ENCODE measurements at places on chromosomes 7 and 10. TPM values are rescaled to one million over a fixed set of nuclear protein-coding genes. Genes with fewer than 3 reads are reported as not detected.
A peak's percentile ranks its signal among the peaks of the same experiment; 100 is the strongest.

GRCh38 chr10:60374836-60375235 is 14.8 kb downstream of the ANK3 start:
- DNase-seq, result no peak

NEUROG3 gene
- not detected for total RNA-seq

DNA sequence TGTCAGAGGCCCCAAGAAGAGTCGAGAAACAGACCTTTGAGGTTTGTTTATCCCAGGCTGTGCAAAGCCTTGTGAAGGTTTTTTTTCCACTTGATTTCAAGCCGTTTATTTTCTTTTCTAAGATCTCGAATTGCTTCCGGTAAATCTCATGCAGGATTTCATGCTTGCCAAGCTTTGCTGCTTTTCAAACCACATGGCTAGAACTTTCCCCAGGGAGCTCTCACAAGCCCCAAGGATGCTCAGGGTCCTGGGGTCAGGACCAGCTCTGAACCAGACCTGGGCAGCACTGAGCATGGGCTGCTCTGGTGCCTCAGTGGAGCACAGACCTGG is 48.0 kb upstream of the AQP1 start:
- no peak for DNase-seq

DNA sequence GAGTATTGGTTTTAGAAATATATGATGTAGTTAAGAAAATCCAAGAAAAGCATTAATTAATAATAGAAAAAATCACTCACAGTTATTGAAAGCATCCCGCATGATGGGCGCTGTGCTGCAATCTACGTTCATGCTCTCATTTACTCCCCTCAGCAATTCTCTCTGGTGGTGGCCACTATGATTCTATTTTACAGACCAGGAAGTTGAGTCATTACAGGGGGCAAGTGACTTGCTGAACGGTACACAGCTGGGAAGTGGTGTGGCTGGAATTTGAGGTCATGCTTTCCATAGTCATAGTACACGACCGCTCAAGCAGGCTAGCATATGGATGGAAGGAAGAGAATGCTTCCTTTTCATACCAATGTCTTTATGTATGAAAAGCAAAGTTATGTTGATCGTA is 117.4 kb downstream of the TES start:
- no peak for DNase-seq

DNA sequence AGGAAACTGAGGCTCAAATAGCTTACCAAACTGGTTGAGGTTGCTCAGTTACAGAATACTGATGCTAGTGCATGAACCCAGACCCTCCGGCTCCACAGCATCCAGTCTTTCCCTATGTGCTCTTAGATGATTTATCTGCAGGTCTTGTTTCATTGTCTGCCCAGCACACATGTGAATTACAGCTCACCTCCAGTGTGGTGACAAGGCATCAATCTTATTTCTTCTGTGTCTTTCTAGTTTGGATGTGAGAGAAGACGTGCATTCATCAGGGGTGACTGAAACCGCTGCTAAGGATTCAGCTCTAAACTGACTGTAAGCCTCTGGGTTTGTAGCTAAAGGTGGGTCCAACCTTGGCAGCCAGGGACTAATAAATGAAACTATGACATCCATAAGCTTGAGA is 123.8 kb downstream of the SH2D4B start:
- no peak for DNase-seq

TMEM236 gene
- total RNA-seq, result 0.54 TPM

GRCh38 chr10:131316321-131317075 is 5.0 kb upstream of the TCERG1L start:
- no peak for DNase-seq

DNA sequence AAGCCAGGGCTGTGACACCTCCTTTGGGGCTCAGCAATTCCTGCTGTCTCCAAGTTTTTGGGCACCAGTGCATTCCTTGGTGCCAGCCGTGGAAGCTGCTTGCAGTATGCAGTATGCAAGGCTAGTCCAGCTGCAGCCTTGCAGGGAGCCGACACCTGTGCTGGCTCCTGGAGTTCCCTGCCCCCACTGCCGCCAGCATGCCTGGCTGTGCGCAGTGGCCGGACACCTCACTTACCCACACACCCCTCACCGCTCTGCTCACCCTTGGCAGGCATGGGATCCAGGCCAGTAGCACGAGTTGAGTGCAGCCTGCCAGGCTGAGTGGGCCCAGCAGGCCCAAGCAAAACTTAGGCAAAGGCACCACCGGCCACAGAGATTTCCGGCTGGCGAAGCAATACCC is 77.4 kb downstream of the SAMD9 start:
- no peak for DNase-seq

AUTS2 gene
- 10.3 TPM for total RNA-seq

- DNase-seq, result no peak
Observed at GRCh38 chr10:126153711-126154628, 234.3 kb downstream of the ADAM12 start.

GRCh38 chr7:99624484-99624883 is 7.7 kb downstream of the ZSCAN25 start:
- DNase-seq, result no peak

LLCFC1 gene
- total RNA-seq, result not detected

- no peak for DNase-seq
Observed at GRCh38 chr7:152459724-152460251, 24.0 kb upstream of the KMT2C start.

DNA sequence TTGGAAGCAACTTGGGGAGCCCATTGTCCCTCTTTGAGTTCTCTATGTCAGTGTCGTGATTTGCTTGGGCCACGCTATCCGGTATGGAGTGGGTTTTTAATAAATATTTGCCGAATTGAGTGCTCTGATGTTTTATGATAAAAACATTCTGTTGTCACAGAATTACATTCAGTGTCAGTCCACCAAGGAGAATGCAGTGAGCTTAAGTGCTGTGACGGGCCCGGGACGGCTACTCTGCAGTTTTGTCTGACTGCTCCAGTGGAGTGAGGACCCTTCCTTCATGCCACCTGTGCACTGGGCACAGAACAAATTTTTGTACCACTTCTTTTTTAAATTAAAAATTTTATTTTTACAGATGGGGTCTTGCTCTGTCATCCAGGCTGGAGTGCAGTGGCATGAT is 76.0 kb downstream of the CARD11 start:
- peak; percentile 33 for DNase-seq

- DNase-seq, result no peak
Observed at GRCh38 chr7:72337390-72338167, 74.6 kb downstream of the CALN1 start.

CFAP46 gene
- 0.94 TPM for total RNA-seq

- DNase-seq, result no peak
Observed at GRCh38 chr10:4763960-4764428, 62.0 kb upstream of the AKR1E2 start.

DNA sequence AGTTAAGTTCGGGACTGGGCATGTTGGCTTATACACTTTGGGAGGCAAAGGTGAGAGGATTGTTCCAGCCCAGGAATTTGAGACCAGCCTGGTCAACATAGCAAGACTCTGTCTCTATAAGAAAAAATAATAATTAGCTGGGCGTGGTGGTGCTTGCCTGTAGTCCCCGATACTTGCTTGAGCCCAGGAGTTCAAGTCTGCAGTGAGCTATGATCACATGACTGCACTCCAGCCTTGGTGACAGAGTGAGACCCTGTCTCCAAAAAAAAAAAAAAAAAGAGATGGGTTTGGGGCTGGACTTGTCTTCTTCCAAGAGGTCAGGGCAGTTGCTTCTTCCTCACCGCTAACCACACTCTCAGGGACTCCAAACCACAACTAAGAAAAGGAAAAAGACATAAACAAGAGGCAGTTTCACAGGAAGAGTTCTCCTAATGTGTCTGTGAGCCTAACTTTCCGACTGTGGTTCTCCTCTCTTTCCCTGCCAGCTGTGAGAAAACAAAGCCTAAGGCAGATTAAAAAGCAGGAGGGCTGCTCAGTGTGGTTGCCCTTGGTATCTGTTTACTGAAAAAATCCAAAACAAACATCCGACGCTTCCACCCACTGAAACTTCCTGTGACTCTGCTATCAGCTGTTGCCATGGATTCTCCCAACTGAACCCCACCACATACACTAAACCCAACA is 2.4 kb upstream of the SERPINE1 start:
- DNase-seq, result no peak

WNT8B gene
- total RNA-seq, result not detected

- no peak for DNase-seq
Observed at GRCh38 chr10:86857128-86857721, 100.2 kb downstream of the MMRN2 start.

GRCh38 chr10:103911021-103911459 is 6.9 kb downstream of the STN1 start:
- DNase-seq, result no peak

GRCh38 chr7:82164813-82165212 is 278.8 kb downstream of the CACNA2D1 start:
- DNase-seq, result no peak

- no peak for DNase-seq
Observed at GRCh38 chr10:60253484-60253883, 136.2 kb downstream of the ANK3 start.

- no peak for DNase-seq
Observed at GRCh38 chr10:44240584-44241205, 144.2 kb downstream of the CXCL12 start.

H2BK1 gene
- not detected for total RNA-seq

- DNase-seq, result peak; percentile 47
Observed at GRCh38 chr7:2198760-2199159, 34.0 kb downstream of the MAD1L1 start.

- DNase-seq, result no peak
Observed at GRCh38 chr10:34674176-34674575, 140.9 kb downstream of the PARD3 start.

ACTL6B gene
- total RNA-seq, result not detected

DNA sequence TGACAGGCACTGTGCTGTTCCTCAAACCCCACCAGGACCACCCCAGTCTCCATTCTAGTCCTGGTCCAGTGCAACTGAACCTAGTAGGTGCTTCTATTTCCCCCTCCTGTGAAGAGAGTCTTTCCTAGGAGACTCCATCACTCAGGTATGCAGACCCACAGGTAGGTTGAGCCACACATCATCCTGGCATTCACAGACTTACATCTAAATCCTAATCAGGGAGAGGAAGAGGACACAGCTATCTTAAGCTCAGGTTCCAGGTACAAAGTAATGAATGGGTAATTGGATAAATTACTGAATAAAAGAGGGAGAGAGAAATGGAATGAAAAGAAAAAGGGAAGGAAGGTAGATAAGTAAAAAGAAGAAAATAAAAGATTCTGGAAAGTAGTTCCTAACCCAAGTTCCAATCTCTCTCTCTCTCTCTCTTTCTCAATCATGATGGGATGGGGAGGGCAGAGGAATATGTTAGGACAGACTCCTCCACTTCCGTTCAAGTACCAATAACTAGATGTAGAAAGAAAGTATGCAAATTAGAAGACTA is 139.8 kb upstream of the NAMPT start:
- no peak for DNase-seq

GRCh38 chr7:78514634-78515033 is 716.1 kb downstream of the PHTF2 start:
- no peak for DNase-seq

DNA sequence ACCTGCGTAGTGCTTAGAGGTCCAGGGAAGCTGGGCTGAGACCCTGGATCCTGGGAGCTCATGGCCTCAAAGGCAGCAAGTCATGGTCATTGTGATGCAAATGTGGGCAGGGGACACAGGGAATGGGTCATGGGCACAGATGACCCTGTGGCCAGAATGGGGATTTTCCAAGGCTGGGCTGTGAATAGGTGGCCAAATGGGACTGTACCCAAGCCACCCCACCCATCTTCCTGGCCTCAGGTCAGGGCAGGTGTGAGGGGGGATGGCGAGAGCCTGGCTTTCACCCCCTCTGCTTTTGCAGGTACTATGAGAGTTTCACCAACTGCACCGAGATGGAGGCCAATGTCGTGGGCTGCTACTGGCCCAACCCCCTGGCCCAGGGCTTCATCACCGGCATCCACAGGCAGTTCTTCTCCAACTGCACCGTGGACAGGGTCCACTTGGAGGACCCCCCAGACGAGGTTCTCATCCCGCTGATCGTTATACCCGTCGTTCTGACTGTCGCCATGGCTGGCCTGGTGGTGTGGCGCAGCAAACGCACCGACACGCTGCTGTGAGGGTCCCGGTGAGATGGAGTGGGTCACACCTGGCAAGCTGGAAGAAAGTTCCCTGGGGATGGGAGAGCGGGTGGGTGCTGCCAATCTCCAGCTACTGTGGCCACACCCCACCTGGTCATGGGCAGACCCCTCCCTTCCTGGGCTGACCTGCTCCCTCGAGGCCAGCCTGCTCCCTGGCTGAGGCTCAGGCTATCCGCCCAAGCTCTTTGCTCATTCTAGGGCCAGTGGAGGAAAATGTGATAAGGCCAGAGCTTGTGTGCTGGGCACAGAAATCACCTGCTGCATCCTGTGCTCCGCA is 25.5 kb downstream of the RAMP3 start:
- DNase-seq, result peak; percentile 44

GRCh38 chr10:4306871-4307270 is 519.1 kb upstream of the AKR1E2 start:
- no peak for DNase-seq

SEMA3D gene
- 1.9 TPM for total RNA-seq

SEMA3A gene
- 1.00 TPM for total RNA-seq
